ENCODE measurements at places on chromosomes 4 and X. TPM values are rescaled to one million over a fixed set of nuclear protein-coding genes. Genes with fewer than 3 reads are reported as not detected.

- no peak for DNase-seq
Measured at GRCh38 chr4:113317523-113317922, 268.1 kb downstream of the ANK2 start.

GRCh38 chrX:132088864-132089263 lies 39.0 kb downstream of the FRMD7 start:
- no peak for DNase-seq

The EVC gene
- 27.2 TPM for total RNA-seq

GRCh38 chr4:77833126-77833724 lies 14.1 kb upstream of the CNOT6L start:
- DNase-seq = no peak

DNA sequence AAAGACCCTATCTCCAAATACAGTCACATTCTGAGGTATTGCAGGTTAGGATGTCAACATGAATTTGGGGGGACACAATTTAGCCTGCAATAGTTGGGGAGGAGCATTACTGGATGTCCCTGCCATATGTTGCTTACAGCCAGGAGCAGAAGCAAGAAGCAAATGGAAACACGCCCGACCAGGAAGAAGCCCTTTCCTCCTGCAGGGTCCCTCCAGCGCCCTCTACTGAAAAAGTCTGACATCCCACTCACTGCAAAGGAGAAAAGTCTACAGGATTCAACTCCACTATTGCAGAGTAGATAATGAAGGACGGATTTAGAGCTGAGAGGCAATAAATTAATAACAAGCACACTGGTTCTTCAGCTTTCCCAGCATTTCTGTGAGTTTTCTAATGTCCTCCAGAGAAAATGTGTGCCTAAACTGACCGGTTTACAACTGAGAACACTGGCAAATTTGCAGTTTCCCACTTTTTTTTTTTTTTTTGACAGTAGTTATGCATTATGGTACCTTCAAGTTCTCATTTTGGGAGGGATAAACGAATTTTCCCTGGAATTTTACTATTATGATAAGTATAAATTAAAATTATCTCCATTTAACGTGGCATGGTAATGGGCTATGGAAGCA lies 31.7 kb downstream of the COQ2 start:
- no peak for DNase-seq

DNA sequence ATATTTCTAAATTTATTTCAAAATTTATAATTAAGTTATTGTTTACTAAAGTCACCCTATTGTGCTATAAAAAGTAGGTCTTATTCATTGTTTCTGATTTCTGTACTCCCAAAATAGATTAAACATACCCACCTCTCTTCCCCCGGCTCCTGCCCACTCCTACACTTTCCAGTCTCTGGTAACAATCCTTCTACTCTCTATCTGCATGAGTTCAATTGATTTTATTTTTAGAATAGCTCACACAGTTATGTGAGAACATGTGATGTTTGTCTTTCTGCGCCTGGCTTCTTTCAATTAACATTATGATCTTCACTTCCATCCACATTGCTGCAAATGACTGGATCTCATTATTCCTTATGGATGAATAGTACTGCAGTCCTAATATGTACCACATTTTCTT lies 269.3 kb downstream of the ACTRT1 start:
- no peak for DNase-seq

The BTK gene
- 7.6 TPM for total RNA-seq

GRCh38 chrX:124275182-124275894 lies 57.1 kb upstream of the TEX13D start:
- no peak for DNase-seq

GRCh38 chrX:78673246-78673645 lies 14.1 kb upstream of the RTL3 start:
- no peak for DNase-seq

DNA sequence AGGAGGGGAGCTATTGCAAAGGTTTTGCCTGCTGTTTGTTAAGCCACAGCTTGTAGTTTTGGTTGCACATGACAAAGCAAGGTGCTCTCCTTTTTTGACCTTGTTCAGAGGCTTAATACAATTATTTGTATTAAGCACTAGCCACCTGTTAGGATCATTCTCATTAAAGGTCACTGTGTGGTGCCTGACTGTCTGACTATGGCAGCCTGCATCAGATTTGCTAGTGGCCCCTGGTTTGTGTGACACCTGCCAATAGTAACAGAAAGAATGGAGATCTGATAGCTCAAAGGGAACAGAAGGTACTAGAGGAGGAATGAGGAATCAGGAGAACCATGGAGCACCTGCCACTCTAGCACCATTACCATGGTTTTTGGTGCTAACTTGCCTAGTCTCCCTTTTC lies 102.5 kb downstream of the POLA1 start:
- no peak for DNase-seq
